ENCODE measurements at places on chromosomes 12 and 14.

DNA sequence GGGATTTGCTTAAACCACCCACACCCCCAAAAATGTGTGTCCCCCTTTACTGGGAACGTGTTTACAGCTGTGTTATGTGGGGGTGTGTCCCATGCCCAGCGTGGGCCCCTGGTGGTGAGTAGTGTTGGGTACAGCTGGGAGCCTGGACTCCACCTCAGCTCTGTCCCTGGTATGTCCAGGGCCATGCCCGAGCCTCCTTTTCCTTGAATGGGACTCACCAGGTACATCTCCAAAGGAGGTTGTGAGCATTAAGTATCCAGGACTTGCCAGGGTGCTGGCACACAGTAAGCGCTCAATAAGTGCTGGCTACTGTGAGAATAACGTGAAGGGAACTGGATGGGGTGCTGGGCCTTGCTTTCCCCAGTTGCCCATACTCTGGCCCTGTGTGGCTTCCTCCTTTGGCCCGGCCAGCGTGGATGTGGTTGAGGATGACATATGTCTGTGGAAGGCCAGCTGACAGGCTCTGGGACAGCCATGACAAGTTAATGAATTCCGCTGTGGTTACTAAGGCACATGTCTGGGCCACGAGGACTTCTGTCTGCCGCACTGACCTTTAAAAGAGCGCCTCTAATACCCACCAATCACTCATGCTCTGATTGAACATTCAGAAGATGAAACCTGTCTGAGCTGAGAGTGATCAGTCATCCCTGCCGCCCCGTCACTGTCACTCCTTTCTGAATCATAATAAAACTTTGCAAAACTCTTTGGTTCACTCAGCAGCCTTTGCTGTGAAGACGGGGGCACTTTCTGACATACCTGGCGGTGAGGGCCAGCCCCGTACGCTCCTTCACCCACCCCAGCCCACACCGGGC is 74.7 kb downstream of the DIO3 start:
- DNase-seq: peak; percentile 10

DNA sequence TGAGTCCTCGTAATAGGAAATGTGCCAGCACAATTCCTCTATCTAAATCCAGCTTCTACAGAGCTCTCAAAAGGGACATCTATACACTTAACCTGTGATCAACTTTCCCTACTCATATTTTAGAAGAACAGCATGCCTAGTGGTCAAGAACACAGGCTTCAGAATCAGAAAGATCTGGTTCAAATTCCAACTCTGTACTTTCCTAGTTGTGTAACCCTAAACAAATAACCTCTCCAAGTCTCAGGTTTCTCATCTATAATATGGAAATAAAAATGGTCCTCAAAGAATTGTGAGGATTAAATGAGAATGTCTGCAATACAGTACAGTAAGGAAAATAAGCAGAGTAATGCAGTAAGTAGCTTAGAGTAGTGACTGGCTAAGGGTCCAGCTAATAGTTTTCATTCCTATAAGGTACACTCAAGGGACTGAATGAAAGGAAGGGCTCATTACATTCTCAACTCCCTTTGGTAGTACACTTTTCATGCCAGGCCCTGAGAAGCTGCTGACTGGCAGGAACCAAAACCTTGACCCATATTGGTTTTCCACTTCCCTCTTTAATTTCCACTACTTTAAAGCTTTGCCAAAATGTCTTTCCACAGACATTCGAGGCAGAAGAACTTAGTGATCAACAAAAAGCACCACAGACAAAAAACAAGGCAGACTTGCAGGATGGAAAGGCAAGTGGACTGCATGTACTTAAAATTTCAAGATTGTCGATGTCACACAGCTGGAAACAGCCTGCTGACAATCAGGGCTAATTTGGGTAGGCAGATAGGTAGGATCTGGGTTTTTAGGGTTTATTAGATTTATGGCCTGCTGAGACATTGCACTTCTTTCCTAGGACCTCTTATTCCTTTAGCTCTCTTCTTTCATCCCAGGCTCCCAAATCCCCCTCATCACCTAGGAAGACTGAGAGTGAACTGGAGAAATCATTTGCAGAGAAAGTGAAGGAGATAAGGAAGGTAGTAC is 4.3 kb downstream of the CCDC196 start:
- no peak for DNase-seq

- DNase-seq: no peak
These were observed 67.5 kb upstream of the SLC35F4 start for GRCh38 chr14:57933349-57933748.

- DNase-seq: no peak
These were observed 339.5 kb downstream of the PAWR start for GRCh38 chr12:79351251-79351650.

GRCh38 chr12:64890873-64891468 is 66.5 kb downstream of the TBC1D30 start:
- DNase-seq: peak; percentile 74

DNA sequence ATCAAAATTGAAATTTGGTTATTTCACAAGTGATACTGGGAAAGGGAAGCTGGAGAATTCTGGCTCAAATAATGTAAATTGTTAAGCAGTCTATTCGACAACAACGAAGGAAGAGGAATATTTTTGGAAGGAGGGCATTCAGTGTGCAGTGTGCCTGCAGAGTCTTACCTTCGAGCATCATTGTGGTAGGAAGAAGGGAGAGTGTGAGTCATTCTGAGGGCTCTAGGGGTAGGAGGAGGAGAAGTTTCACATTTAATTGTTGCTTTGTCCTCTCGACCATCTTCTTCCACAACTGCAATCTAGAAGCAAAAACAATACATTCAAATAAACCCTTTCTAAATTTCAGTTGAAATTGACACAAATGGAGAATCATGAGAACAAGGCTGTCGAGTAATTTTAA is 263.0 kb downstream of the ACSS3 start:
- DNase-seq: no peak

- peak; percentile 20 for DNase-seq
These were observed 86.3 kb upstream of the TBX3 start for GRCh38 chr12:114770323-114770722.

- DNase-seq: no peak
These were observed 14.0 kb downstream of the OR11G2 start for GRCh38 chr14:20204721-20205120.

DNA sequence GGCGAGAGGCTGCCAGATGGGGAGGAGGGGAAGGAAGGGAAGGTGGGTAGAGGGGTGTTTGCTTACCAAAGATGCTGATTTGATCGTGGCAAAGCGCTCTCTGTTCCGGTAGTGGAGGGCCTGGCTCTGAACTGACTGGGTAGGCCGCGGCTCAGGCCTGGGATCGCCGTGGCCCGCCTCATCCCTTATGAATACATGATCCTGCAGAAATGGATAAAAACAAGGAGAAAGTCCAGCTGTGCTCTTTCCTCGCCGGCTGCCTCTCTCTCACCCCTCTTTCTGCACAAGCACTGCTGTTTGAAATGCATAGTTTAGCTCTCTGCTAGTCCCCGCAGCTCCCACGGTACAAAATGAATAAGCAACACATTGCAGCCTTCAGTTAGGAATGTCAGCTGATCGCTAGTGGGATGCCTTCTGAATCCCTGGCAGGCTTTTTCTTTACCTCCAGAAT is 53.8 kb downstream of the PEBP1 start:
- DNase-seq: no peak

DNA sequence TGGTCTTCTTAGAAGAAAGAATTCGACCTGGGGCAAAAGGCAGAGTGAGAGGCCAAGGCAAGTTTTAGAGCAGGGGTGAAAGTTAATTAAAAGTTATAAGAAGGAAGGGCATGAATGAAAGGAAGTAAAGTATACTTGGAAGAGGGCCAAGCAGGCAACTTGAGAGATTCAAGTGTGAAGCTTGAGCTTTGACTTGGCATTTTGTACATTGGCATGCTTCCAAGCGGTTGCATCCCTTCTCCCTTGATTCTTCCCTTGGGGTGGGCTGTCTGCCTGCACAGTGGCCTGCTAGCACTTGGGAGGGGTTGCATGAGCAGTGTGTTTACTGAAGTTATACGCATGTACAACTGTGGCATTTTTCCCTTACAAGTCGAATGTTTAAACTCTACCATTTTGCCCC is 74.8 kb upstream of the MGAT4C start:
- DNase-seq: no peak

- no peak for DNase-seq
These were observed 530.0 kb downstream of the BCL11B start for GRCh38 chr14:98742001-98742400.

DNA sequence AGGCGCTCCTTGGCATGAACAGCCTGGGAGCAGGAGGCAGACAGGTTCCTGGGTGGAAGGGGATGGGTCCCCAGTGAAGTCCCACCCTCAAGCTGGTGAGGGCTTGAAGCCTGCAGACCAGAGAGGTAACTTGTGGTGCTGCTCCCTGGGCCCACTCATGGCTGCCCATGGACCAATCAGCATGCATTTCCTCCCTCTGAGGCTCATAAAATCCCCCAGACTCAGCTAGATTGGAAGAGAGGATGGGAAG is 50.2 kb downstream of the A2M start:
- peak; percentile 7 for DNase-seq

- peak; percentile 70 for DNase-seq
These were observed 25.0 kb downstream of the HIP1R start for GRCh38 chr12:122860040-122860853.

DNA sequence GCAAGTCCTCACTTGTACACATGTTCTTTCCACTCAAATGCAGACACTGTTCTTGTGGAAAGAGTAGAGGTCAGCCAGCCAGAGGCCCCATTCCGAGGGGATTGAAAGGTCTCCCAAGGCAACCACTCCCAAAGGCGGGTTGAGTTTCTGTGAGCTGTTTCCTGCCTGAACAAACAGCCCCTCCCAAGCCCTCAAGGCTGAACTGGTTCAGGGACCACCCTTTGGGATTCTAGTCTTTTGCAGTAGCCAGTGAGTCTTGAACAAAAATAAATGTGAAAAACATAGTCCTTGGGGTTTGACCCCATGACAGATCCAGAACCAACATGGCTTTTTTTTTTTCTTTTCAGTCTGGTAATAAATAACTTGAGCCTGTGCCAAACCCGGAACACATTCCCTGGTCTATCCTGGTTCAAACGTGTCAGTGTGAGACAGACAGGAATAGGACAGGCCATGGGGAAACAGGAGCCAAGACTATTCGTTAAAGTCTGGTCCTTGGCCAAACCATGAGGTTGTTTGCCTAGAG is 17.6 kb upstream of the STK38L start:
- no peak for DNase-seq

- no peak for DNase-seq
These were observed 1402.4 kb upstream of the FLRT2 start for GRCh38 chr14:84127495-84127894.

GRCh38 chr12:120774169-120774916 is 48.7 kb downstream of the ACADS start:
- peak; percentile 89 for DNase-seq

DNA sequence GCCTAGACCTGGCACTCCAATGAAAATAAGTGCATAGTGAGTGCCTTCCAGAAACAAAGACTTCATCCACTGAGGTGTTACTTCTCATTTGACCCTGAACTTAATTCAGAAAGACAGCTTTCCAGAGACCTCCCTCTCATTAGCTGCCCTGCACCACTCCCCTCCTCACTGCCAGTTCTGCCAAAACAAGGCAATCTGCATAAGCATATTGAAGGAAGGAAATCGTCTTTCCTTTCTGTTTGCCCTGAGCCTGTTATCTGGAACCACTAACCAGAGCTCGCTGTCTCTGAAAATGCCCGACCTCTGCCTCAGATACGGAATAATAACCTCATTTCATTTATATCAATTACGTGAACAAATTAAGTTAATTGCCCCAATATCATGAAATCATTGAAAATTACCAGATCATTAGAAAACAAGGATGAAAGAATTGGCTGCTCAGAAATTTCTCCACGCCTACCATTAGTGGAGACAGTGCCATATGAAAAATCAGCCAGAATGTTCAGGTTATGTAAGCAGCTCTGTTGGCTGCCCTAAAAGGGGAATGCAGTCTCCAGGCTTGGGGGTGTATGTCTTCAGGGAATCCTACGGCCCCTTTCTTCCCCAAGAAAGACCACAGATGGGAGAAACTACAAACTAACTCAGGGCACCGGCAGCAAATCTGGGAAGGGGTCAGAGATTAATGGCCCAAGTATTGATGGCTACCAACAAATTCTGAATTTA is 149.9 kb upstream of the FKBP4 start:
- peak; percentile 88 for DNase-seq

- no peak for DNase-seq
These were observed 32.9 kb upstream of the IGF1 start for GRCh38 chr12:102513272-102513671.

DNA sequence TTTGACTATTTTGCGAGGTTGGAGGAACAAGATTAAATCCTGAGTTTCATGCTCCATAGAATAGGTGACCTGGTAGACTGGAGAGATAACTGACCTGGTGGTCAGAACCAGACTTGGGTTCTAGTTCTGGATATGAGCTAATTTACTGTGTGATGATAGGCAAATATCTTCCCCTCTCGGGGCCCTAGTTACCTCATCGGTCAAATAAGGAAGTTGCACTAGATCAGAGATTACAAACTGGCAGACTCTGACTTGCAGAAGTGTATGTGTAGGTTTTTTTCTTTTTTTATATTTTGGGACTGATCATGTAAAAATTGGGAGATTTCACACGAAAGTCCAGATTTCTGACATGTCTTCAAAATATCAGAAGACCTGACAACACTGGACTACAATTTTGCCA is 37.0 kb downstream of the RPH3A start:
- peak; percentile 76 for DNase-seq

DNA sequence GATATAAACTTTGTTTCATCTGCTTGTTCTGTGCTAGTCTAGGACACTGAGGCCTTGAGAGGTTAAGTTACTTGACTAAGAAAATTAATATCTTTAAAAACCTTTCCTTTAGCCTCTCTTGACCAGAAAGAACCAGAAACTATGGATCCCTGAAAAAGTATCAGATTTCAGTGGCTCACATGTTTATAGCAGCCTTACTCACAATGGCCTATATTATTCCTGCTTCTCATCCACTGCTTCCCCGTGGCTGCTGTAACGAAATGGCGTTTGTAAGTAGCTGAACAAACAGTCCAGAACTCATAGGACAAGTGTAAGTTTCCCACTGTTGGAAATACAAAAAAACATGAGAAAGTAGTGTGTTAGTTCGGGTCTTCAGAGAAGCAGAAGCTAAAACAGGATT is 3.2 kb upstream of the PYGL start:
- no peak for DNase-seq

DNA sequence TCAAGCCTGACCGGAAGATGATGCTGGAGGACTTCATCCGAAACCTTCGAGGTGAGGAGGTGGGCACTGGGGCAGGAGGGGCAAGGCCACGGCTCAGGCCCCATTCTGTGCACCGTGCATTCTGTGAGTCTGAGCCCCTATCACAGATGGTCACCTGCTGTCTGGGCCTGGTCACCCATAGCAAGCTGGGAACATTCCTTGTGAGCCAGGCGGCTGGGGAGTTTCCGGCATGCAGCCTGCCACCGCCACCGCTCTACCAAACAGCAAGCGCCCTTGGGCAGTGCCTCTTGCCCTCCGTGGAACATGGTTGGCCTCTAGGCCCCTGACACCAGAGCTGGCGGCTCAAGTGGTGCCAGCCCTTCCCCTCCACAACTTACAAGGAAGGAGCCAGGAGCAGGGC is 56.3 kb downstream of the SLC6A12 start:
- no peak for DNase-seq

GRCh38 chr12:6118891-6119568 is 5.4 kb downstream of the VWF start:
- DNase-seq: peak; percentile 51
